NCI-H774 (cell line): ENCODE measurements at places on chromosomes 11 and 22.

- no peak for DNase-seq
Measured at GRCh38 chr11:96199563-96200025, 143.4 kb downstream of the MAML2 start.

DNA sequence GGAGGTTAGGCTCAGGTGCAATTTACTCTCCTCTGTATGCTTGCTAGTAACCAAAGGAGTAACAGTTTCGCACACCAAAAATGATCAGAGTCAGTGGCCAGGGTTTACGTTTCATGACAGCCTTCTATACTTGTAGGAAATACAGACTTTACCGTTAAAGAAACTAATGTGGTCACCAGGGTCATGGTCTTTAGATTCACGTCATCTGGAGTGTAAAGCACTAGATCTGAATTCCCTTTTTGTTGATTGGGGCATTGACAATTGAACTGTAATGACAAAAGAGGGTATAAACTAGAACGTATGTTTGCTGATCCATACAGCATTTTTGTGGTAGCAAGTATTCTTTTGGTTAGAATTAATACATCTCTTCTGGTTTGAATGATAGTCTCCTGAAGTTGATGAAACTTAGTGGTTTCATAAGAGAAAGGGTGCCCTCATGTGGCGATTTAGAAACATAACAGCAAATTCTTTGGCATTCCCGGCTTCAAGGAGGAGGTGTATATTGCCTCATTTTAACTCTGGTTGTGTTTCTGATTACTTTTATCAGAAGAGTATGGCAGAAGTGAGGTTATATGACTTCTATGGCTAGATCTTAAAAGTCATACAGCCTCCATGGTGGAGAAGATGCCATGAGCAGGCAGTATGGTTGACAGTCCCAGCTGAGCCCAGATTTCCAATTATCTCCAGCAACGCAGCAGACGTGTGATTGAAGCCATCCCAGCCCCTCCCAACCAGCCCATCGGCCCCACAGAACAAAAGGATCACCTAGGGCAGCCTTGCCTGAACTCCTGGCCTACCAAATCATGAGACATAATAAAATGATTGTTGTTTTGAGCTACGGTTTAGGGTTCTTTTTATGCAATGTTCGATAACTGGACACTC, 35.1 kb downstream of the MMP7 start:
- DNase-seq, result peak; percentile 76

DNA sequence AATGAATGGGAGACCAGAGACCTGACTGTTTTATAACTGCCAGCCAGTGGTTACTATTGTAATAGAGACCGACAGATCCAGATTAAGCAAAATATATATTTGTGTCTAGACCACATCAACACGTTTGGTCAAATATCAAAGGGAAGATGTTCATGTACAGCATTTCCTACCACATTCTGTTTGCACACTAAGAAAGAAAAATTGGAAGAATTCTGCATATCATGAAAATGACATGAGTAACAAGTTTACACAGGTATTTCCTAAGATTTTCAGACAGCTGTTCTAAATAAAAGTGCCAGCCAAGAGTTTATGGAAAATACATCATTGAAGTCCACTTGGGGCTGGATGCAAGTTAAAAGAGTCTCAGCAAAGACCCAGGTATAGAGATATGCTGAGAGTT, 145.5 kb upstream of the ANO3 start:
- no peak for DNase-seq

DNA sequence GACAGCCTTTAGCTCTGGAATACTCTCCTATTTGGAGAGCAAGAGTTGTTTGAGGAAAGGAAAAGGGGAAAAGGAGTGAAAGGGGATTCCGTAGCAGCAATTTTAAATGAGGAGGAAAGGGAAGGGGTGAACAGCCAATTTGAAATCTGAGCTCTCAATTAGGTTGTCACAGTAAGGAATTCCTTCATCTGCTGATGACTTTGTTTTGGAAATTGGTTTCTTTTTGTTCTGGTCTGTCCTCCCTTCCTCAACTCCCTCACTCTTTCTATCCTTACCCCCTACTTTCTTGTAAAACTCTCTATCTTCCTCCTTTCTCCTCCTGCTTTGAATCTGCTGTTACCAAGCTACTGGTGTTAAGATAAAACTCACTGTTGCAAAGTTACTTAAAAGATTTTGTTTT, 1155.6 kb downstream of the DLG2 start:
- no peak for DNase-seq
